ENCODE measurements at places on chromosomes 5 and 9. TPM values are rescaled to one million over a fixed set of nuclear protein-coding genes. Genes with fewer than 3 reads are reported as not detected.

GRCh38 chr9:130805510-130806326 is 29.3 kb upstream of the ABL1 start:
- no peak for DNase-seq

GRCh38 chr9:135939351-135940265 is 21.6 kb downstream of the UBAC1 start:
- no peak for DNase-seq

DNA sequence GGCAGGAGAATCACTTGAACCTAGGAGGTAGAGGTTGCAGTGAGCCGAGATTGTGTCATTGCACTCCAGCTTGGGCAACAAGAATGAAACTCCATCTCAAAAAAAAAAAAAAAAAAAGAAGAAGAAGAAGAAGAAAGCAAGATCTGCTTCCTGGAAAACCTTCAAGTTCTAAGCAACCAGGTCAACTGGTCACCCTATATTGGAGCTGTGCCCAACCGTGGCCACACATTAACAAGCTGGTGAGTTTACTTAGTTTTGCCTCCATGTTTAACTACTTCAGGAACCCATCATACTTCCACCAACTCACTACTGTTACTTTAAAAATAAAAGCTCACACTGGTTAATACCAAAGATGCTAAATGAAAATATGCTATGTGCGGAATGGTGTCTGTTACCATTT is 12.3 kb upstream of the SKP1 start:
- no peak for DNase-seq

Gene COL27A1
- 59.2 TPM for total RNA-seq

Gene PROB1
- 2.4 TPM for total RNA-seq

Gene FOXI1
- total RNA-seq = not detected

All from ureter (tissue), 1 donor.